NK-92 treated with Interleukin-12 subunit alpha and Interleukin-12 subunit beta, amount 100 ng/mL, for 24 hours (cell line): ENCODE measurements at places on chromosomes 16 and 17.

GRCh38 chr17:59154292-59154720 is 680 bp downstream of the SKA2 start:
- peak; percentile 37 for DNase-seq

DNA sequence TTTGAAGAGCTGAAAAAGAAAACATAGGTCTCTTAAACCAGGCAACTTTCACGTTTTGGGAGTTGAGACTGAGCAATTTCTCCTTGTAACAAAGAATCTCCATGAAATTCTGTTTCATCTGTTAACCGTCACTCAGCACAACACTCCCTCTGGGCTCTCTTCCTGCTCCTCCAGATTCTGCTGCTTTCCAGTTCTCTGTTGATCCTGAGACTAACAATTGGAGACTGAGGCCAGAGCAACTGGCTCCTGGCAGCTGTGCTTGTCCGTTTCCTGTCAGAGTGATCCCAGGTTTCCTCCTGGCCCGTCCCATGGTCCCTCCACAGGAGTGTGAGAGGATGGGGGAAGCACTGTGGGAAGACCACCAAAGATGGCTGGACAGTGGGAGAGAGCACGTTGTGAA is 32.5 kb downstream of the IST1 start:
- DNase-seq = no peak

DNA sequence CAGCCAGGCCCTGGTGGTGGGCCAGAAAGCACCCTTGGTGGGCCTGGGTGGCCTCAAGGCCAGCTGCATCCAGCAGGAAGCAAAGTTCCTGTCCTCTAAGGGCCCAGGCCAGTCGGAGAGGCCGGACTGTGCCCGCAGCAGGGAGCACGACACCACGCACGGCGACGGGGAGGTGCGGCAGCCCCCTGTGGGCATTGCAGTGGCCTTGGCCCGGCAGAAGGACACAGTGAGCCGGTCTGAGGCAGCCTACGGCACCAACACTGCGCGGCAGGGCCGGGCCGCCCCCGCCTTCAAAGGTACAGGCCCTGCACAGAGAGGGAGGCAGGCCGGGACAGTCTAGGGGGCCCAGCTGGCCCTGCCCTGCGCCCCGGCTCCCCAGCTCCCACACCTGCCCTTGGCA is 48.0 kb downstream of the BAHCC1 start:
- no peak for DNase-seq

GRCh38 chr17:5902181-5903140 is 167.7 kb upstream of the WSCD1 start:
- DNase-seq = no peak

GRCh38 chr17:46917516-46917915 is 5.4 kb upstream of the GOSR2 start:
- DNase-seq = no peak

GRCh38 chr17:7463372-7463846 is 16.0 kb downstream of the ZBTB4 start:
- no peak for DNase-seq

DNA sequence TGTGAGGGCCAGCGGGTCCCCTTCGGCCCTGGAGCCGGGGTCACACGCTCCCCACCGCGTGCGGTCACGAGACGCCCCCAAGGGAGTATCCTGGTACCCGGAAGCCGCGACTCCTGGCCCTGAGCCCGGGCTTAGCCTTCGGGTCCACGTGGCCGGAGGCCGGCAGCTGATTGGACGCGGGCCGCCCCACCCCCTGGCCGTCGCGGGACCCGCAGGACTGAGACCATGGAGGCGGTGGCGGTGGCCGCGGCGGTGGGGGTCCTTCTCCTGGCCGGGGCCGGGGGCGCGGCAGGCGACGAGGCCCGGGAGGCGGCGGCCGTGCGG is at the start of gene NAGLU:
NAGLU (plus strand) TSS at position 194 of the 324 bp plus-strand sequence; CDS start at position 226, 32 bp downstream.
- DNase-seq = peak; percentile 91

GRCh38 chr17:1905190-1905913 is 75.5 kb downstream of the RPA1 start:
- no peak for DNase-seq

- DNase-seq = no peak
Observed at GRCh38 chr16:68000450-68000849, 1.2 kb upstream of the DPEP2 start.

GRCh38 chr16:74199066-74199841 is 97.4 kb upstream of the PSMD7 start:
- no peak for DNase-seq
